Glutamatergic neuron (in vitro differentiated cells): ENCODE measurements at places on chromosomes 2 and 18.

GRCh38 chr2:11582862-11583752 lies 49.3 kb downstream of the GREB1 start:
- DNase-seq: peak; percentile 88

DNA sequence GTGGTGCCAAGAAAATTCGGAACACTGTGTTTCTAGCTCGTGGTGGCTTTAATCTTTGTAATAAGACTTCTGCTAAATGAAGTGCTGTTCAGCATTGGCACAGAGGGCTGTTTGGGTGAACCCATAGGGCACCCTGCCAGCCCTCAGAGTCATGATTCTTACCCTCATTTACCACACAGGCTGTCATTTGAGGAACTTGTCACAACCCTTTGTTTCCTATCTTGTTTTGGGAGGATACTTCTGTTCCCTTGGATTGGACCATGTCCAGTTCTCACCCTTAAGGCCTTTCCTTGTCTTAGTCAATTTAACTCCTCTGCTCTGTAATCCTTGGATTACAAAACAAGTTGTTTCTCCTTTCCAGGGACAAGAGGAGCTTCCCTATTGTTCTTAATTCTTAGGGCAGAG lies 225.7 kb downstream of the MTX2 start:
- DNase-seq: no peak

GRCh38 chr2:122072666-122073065 lies 317.2 kb downstream of the TSN start:
- no peak for DNase-seq

GRCh38 chr2:53786352-53786704 lies 425 bp downstream of the ASB3 start:
- peak; percentile 33 for DNase-seq

DNA sequence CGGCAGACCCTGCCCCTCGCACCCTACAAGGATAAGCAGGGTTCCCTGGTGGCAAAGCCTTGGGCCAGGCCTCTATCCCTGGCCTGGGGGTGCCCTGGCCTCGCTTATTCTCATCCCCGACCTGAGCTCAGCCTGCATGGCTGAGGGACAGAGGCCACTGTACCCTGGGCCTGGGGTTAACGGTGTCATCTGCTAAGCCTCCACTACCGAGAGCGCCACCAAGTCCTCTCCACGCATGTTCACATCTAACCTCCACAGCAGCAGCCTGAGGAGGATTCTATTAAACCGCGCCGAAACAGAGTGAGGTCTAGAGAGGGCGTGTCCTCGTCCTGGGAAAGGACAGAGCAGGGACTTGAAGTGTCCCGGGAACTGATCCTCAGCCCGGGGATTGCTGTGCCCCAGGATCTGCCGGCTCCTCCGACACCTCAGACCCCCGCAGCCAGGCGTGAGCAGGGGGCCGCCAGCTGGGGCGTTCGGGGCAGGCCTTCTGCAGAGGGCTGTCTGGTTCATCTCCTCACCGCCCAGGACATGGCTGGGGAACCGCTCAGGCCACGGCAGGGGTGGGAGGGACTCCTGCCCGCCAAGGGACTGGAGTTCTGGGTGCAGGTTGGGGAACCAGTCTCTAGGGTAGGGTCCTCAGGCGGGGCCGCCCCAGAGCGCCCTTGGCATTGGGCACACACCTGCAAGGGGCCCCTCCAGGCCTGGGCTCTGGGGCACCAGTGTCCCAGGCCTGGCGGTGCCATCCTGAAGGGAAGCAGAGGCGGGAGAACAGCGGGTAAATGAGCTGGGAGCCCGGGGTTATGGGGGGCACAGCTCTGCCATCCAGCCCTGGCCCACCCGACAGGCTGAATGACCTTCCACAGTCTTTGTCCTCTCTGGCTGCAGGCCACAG lies 68.0 kb upstream of the SMAD7 start:
- DNase-seq: no peak

DNA sequence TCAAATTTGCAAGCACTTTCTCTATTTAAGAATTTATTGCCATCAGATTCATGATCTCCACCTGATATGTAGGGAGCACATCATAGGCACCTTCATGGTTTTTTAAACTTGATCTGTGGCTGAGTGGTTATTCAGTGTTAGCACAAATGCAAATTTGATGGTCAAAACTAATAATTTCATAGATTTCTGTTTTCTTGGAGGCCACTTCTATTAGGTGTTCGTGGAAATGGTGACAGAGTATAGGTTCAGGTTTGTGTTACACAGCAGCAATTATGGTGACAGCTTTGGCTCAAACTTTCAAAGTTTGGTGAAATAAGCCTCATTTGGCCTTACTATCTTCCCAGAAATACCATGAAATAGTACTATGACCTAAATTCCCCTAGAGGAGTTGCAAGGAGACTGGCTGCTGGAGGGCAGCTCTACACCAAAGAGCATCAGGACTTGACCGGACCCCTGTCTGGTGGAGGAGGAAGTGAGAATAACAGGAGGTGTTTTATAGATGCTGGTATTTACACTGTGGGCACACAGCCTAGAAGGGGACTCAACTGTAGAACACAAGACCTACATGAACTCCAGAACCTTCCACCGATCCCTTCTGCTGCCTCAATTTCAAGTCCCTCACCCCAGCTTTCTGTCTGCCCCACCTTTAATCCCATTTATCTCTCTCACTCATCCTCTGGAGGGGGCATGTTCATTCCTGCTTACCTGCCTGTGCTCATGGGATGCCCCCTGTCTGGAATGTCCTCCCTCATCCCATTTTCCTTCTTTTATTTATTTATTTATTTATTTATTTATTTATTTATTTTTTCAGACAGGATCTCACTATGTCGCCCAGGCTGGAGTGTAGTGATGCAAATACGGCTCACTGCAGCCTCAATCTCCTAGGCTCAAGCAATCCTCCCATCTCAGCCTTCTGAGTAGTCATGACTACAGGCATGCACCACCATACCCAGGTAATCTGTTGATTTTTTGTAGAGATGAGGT lies 132.9 kb upstream of the SIX2 start:
- DNase-seq: no peak

- DNase-seq: no peak
These were observed 54.0 kb upstream of the RNU4ATAC start for GRCh38 chr2:121476684-121477083.

DNA sequence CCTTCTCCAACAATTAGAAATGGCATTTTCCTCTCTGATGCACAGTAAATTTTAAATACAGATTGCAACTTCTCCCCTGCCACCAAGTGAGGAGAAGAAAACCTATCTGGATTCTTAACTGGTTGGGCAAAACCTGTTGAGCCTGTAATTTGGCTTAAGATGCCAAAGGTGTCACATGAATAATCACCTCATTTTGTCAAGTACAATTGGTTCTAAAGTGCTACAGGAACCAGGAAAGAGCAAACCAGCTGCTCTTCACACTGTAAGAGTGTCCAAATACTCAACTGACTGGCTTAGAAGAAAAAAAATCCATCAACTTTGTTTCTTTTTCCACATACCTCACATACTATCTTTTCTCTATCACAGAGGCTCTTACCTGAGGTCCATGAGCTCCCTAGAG lies 35.4 kb downstream of the NPC1 start:
- no peak for DNase-seq

- no peak for DNase-seq
These were observed 74.0 kb downstream of the NRXN1 start for GRCh38 chr2:50957896-50958295.

GRCh38 chr2:58991357-58991756 lies 750.2 kb upstream of the FANCL start:
- no peak for DNase-seq

DNA sequence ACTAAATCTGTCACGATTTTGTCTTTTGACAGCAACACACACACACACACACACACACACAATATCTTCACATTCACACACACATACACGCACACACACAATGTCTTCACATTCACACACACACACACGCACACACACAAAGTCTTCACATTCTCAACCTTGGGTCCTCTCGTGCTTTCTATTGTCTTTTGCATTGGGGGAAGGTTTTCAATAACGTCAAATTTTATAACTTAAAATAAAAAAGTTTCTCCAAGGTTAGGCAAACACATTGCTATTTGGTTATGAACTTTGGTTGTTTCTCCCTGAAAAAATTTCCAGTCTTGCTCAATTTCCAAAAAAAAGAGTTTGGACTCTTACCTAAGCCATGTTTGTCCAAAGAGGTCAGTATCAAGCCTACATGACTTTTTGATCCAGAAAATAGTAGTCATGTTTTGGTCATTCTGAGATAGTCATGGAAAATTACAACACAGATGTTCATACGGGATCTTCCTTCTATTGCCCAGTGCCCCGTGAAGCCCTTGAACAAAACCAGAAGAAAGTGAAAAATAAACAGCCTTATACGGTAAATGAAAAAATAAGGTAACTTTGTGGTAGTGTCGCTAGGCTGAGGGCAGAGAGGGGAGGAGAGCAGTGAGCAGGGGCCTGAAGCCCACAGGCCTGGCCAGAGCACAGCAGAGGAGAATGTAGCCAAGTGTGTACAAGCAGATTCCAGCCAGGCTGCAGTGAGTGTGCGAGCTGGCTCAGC lies 542.8 kb upstream of the ID2 start:
- no peak for DNase-seq

- no peak for DNase-seq
These were observed 172.8 kb upstream of the SPRED2 start for GRCh38 chr2:65605058-65605742.

- no peak for DNase-seq
These were observed 16.3 kb upstream of the GTF2A1L start for GRCh38 chr2:48601349-48601748.

GRCh38 chr2:190410166-190410565 lies 2.0 kb downstream of the MFSD6 start:
- no peak for DNase-seq

GRCh38 chr2:222268311-222268990 lies 30.3 kb downstream of the PAX3 start:
- DNase-seq: no peak

DNA sequence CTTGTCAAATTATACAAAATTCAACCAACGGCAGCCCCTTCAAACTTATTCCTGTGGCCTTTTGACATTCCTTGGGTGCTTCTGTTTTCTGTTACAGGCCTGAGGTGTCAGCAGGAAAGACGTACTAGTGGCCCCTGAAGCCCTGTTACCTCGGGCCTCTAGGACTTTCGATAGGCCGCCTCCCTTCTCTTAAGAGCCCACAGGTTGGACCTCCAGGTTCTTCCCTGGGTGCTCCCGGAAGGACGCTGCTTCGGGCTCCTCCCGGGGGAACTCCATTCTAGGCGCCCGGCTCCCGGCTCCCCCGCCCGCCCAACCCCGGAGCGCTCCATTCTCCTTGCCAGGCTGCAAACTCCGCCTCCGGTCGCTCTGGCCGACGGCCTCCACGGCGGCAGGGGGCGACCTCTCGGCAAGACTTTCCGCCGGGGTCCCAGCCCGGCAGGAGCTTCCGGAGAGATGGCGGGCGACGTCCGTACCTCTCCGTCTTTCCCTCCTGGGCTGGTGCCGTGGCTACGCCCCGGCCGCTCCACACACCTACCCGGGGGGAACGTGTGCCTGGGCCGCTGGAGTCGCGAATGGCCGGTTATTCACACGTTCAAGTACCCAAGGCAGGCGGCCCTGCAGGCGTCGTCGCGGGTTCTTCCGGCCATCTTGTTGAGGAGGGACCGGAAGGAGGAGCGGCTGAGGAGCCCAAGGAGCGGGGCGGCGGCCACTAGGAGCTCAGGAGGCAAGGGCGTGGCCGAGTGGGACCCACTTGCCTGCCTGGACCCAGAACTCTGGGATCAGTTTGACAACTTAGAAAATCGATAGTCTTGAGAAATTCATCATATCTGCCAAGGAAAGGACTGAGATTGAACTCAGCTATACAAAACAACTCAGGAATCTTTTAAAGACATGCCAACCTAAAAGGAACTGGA lies 27.5 kb downstream of the BOLA3 start:
- peak; percentile 91 for DNase-seq

DNA sequence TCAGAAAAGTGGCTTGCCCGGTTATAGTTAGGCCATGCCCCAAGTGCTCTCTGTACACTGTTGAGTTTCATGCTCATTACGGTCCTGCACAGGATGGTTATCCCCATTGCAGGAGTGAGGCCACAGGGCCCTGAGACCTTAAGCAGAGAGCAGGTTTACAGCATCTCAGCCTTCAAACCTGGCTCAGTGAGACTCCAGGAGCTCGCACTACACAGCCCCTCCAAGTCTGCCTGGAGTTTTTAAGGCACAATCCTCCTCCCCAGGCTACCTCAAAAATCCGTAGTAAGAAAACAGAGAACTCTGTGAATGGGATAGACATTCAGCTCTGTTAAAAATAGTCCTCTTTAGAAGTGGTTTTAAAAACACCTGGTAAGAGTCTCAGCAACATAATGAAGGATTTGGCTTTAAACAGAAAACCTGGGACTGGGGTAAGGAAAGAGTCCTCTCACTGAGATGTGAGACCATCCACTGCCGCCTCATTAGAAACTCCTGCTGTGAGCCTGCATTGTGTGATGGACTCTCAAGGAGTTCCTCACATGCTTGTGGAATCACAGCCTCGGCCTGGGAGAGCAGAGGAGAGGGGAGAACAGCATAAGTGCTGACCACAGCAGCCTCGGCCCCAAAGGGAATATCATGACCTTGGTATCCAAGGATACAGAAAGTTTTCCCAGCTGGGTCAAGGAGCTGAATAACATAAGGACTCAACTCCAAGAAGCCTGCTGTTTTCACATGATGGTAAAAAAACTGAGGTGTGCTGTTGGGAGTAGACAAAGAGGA lies 214.8 kb downstream of the ATAD2B start:
- no peak for DNase-seq

DNA sequence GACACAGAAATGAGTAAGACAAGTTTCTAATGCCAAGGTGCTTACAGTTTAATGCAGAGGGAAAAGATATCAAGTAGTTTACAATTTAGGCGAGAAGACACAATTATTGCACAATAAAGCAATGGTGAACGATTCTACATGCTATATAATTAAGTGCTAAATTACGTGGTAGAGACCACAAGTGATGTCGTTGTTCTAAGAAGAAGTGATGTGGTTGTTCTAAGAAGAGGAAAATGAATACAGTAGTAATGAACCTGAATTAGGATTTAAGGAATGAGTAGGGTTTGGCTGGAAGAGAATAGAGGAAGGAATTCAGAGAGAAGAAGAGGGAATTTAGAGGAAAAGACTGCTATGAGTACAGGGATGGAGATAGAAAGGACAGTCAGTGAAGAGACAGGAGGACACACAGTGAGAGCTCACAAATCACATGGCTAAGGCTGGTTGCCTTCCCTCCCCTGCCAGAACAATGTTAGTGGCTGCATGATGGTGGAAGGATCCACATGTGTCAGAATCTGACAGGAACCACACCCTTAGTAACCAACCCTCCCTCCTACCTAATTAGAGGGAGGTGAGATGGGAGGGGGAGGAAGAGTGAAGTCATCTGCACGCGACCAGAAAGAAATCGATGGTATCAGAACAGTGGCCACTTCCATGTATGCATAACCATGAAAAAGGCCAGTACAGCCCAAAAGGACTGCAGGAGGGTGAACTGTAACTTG lies 44.7 kb downstream of the M1AP start:
- DNase-seq: no peak

- DNase-seq: no peak
These were observed 170.1 kb downstream of the HAUS1 start for GRCh38 chr18:46274266-46274665.

DNA sequence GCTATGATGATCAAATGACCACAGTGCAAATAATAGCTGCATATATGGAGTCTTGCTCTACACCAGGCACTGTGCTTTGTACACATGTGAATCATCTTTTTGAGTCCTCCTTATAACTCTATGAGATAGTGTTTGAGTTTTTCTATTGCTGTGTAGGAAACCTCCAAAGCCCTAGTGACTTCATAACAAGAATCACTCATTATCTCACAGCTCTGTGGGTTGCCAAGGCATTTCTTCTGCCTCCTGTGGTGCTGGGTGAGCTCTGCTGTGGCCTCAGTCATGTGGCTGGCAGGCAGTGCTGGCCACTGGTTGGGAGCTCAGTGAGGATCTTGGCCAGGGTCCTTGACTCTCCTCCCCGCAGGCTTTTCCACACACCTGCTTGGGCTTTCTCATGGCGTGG lies 153.4 kb downstream of the CAPN13 start:
- no peak for DNase-seq

- no peak for DNase-seq
These were observed 20.9 kb upstream of the CLASP1 start for GRCh38 chr2:121670181-121670580.
